Cardiac fibroblast (primary cell): ENCODE measurements at places on chromosomes 12 and 14.

DNA sequence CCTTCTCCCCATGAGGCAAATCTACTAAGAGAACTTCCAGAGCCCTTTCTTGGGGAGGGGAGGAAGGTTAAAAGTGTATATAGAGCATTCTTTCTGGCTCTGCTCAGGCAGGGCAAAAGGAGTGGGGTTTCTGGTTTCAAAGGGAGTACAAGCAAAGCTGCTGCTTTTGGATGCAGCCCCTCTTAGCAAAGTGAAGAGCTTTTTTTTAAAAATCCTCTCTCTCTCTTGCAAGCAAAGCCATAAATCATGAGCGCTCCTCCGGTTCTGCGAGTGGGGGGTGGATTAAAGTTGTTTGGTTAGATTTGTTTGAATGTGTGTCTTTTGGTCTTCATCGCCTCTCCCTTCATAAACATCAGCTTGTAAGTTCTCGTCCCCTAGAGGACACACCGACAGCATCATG is 546.6 kb upstream of the TBX3 start:
- DNase-seq = no peak

DNA sequence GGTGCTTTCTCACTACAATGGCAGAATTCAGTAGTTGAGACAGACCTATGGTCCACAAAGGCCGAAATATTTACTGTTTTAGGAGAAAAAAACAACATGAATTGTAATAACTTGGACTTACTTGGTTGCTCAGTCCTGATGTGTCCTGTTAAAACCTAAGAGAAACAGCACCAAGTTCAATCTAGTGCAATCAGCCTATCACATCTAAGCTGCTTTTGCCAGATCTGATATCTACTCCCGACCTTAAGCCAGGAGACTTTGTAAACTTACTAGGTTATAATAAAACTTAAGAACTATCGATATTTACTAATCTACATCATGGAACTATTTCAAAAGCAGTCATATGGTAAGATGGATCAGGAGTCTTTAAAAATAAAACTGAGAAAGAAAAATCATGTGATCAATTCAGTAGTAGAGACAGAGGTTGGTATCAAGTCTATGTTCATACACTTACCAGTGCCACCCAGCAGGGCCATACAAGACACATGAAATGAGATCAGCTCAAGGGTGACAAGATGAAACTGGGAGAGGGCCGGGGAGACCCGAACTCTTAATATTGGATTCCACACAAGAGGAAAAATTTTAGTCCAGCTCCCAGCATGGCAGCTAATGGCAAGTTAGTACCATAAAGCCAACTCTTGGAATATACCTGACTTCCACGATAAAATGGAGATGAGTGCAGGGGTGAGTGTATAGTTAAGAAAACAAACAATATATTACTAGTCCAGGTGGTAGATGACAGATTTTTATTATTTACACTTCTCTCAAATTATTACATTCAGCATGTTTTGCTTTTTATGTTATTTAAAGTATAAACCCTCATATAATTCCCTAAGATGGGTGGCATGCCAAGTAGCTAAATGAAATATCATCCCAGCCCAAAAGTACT is 27.5 kb downstream of the NUDT4 start:
- no peak for DNase-seq

GRCh38 chr12:66387117-66387516 is 84.8 kb downstream of the HELB start:
- no peak for DNase-seq

DNA sequence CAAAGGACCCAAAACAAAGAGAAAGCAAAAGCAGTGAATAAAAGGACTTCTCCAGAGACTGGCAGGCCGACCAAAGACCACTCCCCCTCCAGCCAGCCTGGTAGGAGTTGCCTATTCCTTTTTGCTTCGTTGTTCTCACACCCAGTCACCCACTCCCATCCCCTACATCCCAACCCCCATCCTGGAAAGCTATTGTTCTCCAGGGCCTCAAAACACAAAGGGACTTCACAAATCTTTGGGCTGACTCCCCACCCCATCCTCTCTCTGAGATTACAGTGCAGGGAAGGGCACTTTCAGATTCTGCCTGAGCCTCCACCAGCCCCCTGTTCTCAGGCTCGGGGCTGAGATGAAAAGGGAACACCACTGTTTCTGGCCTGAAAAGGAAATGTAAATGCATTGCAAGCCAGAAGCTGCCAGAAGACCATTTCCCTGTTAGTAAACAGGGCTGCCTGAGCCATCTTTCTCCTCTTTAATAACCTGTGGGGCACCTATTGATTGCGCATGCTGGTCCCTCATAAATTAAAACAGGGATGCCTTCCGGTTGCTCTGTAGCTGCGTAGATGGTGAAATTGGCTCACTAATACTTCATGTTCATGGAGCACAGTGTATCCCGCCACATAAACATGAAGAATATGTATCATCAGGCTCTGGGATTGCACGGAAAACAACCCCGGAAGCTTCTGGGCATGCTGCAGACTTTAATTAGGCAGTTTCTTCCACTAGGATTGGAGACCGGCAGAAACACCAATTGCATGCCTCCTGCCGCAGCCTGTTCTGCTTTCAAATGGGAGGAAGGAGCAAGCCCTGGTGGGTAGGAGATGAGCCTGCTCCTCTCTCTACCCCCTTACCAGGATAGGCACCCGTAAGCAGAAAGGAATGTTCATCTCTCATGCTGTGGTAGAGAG is 130.3 kb upstream of the FUT8 start:
- peak; percentile 65 for DNase-seq

- DNase-seq = no peak
Observed at GRCh38 chr14:25895740-25896139, 702.1 kb downstream of the NOVA1 start.

- DNase-seq = no peak
Observed at GRCh38 chr12:59115995-59116394, 195.7 kb upstream of the LRIG3 start.

- DNase-seq = no peak
Observed at GRCh38 chr14:98867726-98868125, 404.3 kb downstream of the BCL11B start.

- DNase-seq = no peak
Observed at GRCh38 chr14:103319422-103319821, 14.6 kb upstream of the EIF5 start.

DNA sequence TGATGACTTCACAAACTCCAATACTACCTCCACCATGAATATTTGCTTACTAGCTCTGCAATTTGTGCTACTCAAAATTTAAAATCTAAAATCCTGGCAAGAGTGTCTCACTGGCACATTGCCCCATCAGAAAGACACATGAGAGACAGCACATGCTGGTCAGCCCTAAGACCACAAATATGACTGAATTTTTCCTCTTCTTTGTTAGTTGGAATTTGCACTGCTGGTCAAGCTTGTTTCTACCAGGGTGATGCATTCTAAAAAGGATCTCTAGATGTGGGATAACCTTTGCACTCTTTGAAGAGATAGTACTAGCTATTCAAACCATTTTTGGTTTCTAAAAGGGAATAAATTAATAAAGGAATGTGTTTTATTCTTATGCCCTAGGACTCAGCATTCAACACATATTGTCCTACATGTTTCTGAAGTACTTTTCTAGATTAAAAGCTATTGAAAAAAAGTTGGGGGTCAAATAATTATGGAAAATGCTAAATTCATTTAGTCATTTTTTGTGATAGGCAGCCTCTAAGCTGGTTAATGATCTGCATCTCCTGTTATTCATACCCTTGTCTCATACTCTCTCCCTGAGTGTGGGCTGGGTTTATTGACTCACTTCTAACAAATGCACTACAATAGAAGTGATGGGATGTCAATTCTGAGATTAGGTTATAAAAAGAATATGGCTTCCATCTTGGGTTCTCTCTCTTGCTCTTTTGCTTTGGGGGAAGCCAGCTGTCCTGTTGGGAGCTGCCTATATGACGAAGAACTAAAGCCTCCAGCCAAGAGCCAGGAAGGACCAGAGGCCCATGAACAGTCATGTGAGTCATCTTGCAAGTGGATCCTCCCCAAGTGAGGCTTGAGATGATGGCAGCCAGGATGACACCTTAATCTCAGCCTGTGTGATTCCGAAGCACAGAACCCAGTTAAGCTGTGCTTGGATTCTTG is 211.5 kb upstream of the CRY1 start:
- DNase-seq = peak; percentile 44

- DNase-seq = no peak
Observed at GRCh38 chr12:46179693-46180452, 89.0 kb downstream of the SLC38A1 start.

- peak; percentile 79 for DNase-seq
Observed at GRCh38 chr12:70849265-70849960, 71.1 kb downstream of the PTPRR start.

DNA sequence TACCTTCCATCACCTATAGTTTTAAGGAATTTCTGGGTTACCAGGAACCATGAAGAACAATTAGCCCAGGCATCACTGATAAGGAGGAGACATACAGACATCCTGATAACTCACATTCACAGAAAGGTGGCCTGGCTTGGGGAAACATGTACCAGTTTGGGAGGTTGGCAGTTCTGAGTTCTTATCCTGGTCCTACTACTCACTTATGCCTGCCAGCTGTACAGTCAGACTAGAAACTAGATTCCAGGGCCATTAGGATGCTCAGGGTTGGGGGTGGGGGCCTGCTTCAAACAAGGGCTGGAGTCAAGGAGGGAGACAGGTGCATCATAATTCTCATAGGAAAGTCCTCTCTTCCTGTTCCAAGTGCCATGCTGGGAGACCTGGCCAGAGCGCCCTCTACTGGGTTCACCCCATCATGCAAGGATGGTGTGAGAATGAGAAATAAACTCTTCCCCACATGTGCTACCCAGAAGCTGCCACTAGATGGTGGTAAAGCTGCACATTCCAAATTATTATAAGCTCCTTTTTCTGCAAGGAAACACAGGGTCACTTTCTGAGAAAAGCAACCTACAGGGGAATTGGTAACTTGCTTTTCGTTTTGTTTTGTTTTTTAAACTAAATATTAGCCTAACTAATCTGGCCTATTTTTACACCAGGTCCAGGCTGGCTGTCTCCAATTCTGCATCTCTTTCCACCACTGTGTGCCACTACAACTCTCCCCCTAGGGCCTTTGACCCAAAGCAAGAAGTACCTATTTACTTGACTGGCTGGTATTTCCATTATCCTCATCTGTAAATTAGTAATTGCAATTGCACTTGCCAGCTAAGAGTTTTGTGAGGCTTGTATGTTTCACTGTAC is 14.5 kb downstream of the OAS2 start:
- DNase-seq = peak; percentile 76

- DNase-seq = peak; percentile 9
Observed at GRCh38 chr12:133120385-133121191, 9.5 kb downstream of the ZNF891 start.

- no peak for DNase-seq
Observed at GRCh38 chr12:56084958-56085543, 5.1 kb downstream of the ERBB3 start.

- no peak for DNase-seq
Observed at GRCh38 chr12:103523771-103524170, 28.0 kb upstream of the C12orf42 start.

GRCh38 chr12:25716842-25717241 is 163.8 kb upstream of the LMNTD1 start:
- DNase-seq = peak; percentile 55

GRCh38 chr12:131732-132495 is 65.3 kb downstream of the IQSEC3 start:
- no peak for DNase-seq

- no peak for DNase-seq
Observed at GRCh38 chr14:30450631-30451545, 108.1 kb upstream of the G2E3 start.

DNA sequence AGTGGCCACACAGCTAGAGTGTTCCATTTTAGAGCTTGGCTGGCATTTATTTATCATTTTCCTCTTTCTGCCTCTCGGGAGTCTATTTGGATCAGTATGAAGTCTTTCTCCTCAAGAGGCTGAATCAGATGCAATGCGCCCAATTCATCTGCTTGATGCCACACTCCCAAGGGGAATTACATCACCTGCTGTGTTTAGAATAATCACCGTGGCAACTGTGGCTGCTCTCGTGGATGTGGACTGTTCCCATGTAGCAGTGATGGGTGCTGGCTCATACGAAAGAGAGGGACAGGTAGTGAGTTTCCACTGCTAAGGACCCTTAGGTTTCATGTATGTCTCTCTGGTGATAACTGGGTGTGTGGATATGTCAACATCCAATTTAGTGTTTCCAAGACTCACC is 70.7 kb downstream of the SRRM4 start:
- no peak for DNase-seq

GRCh38 chr12:115341442-115341841 is 657.5 kb upstream of the TBX3 start:
- peak; percentile 97 for DNase-seq

DNA sequence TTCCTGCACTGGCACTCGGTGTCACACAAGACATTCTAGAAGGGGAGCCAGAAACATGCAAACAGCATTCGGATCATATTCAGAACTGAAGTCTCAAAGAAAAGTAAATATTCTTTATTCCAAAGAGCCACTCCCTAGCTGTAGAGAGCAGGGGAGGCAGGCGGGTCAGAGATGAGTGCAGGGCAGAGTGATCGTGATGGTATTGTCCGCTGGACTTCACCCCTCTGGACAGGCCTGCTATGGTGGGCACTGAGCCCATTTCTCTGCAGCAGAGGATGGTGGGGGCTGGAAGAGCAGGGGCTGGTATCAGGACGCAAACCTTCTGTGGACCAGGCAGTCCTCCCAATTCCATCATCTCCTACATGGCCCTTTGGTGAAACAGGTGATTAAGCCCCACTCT is 25.6 kb downstream of the IRF2BPL start:
- no peak for DNase-seq

DNA sequence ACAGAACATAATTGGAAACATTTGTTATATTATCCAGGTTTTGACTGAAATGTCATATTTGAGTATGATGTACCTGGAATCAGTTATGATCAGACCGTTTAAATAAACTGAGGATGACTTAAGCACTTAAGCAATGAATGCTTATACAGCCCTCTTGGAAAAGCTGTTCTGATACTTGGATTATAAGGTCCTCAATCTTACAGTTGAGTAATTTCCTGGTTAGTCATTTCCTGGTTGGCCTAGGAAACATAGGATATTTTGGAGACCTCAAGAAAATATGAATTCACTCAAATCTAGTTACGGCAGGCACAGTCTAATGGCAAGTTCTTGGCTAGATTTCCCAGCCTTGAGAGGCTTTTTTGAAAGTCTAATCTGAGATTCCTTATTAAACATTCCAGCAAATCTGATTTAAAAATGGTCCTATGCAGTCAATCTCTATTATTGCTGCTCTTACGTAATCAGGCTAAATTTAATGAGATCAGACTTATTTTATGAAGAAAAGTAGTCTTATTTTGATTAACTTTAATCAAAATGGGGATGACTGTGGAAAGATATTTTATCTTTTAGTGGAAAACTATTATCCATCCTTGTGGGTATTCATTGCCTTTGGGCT is 447.2 kb downstream of the SNAPC1 start:
- peak; percentile 91 for DNase-seq

- peak; percentile 78 for DNase-seq
Observed at GRCh38 chr14:21092273-21093011, 6.0 kb downstream of the ZNF219 start.
